Cortex of kidney (tissue), 1 donor: ENCODE measurements at places on chromosomes 12 and 14.

DNA sequence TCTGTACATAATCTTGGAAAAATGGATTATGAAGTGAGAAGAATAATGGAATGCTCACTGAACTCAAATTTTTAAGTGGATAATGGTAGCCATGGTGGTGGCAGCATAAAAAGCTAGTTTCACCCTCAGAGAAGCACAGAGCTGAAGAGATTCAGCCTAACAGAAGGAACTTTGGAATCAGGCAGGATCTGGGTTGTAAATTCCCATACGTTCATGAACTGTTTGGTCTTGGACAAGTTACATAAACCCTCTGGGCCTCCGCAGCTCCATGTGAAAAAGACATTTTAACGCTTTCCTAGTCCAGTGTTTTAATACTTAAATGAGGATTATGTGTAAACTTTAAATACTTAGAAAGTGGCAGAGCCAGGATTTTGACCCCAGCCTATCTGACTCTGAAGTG lies 26.6 kb downstream of the JKAMP start:
- DNase-seq: no peak

DNA sequence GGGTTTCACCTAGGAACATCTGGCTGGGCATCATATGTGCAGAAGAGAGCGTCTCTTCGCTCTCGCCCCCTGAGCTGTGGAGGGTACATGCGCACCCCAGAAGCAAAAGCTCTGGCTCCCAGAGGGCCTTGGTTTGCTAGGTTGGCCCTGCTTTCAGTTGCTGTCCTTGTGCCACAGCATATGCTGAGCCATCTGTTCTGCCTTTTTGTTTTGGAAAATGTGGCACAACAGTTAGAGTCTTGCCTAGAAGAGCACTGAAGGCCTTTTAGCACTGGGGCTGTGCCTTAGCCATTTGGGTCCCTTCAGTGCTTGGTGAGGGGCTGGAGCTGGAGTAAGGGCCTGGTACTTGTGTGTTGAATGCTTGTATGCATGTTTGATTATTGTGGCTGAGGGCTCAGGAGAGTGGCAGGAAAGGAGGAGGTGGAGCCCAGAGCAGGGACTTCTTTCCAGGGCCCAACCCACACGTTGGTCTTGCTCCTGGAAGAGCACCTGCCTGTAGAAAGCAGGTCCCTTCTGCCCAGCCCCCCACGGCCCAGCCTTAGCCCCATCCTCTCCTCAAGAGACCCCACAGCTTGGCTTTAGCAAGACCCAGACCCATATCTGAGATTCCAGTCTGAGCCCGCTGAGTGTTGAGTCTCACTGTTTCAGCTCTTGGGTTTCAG lies 113.7 kb downstream of the SLC25A47 start:
- no peak for DNase-seq

DNA sequence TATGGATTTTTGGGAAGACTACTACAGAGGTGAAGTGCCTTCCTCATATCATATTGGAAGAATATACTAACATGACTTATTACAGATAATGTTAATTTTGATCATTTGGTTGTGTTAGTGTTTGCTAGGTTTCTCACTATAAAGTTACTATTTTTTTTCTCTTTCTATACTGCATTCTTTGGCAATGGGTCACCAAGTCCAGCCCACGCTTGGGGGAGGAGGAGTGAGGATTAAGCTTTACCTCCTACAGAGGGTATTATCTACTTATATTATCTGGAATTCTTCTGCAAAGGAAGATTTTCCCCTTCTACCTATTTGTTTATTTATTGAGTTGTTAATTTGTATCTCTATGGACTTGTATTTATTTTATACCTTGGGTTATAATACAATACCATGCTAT lies 31.5 kb downstream of the SCN8A start:
- DNase-seq: no peak

DNA sequence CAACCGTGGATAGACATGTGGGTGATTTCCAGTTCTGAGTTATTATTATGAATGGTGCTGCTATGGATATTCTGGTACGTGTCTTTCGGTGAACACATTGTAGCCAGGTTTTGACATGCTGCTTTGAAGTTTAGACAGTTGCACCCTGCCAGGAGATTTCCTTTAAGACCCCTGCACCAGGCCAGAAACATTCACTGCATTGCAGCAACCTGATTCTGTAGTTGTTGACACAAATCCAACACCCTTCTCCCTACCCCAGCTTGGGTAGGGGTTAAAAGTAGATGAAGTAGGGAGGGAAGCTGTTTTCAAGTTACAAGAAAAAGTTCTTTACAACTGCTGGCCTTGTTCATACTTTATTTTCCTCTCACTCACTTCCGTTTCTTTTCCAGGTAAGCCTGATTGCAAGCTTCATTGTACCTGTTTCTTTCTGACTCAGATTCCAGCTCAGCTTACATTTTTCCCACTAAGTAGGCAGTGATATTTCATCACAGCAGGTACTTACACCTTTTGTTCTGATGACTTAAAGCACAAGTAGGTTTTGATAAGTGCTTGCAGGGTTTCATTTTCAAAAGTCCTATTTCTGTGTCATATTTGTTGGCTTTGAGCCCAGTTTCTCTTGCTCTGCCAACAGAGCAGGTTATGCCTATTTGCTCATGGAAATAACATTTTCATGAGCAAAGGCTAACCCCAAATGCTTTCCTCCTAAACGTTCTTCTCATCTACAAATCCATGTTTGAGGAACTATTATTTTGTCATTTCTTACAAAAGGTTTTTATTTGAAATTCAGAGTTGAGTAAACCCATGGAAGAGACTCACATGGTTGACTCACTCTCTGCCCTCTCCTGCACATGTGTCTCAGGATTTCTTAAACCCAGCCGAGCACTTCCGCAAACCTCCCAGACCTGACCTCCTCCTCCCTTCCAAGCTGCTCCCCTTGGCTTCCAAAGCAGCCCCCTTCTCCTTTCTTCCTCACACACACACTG lies 12.1 kb upstream of the LTA4H start:
- no peak for DNase-seq

- DNase-seq: no peak
These were observed 3.7 kb upstream of the TMPRSS12 start for GRCh38 chr12:50839042-50839441.

- no peak for DNase-seq
These were observed 387.8 kb upstream of the RPL10L start for GRCh38 chr14:47039336-47039735.
